ENCODE measurements at places on chromosomes 7 and 10.

- DNase-seq, result no peak
Observed at GRCh38 chr10:22345301-22346095, at the start of gene SPAG6. TSS of gene SPAG6 (plus strand) at chr10:22345496. CDS start at chr10:22345612, 116 bp downstream.

DNA sequence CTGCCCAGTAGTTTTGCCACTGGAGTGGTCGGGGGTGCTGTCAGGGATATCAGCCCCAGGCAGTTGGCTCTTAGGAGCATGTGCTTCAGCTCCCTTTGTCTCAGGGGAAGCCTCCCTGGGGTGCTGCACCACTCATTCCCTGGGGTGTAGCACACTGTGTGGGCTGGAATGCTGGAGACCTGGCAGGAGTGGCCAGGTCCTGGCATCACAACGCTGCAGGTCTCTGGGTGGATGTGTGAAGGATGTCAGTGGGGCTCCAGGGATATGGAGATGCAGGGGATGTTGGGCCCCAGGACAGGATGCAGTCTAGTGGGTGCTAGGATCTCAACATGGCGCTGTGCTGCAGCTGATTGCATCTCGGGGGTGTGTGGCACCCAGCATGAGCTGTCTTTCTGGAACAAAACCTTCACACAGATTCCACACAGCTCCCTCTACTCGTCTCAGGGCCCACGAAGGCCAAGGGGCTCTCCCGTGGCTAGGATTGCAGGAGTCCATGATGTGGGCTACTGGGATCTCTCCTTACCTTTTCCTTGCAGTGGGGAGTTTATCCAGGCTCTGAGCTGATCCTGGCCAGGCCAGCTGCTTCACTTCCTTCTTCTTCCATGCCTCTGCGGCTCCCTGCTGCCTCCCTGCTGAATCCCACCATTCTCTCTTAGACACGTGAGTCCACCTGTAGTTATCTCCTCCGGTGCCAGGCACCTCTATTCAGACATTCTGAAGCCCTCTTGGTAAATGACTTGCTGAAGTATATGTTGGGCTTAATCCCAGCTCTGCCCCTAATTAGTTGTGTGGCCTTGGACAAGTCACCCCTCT is 295.1 kb downstream of the RPS24 start:
- DNase-seq, result no peak

GRCh38 chr10:132688580-132689420 is 97.1 kb downstream of the NKX6-2 start:
- no peak for DNase-seq

- no peak for DNase-seq
Observed at GRCh38 chr7:44212581-44213184, 11.9 kb downstream of the YKT6 start.

- DNase-seq, result no peak
Observed at GRCh38 chr10:82288461-82288881, 413.5 kb downstream of the NRG3 start.

DNA sequence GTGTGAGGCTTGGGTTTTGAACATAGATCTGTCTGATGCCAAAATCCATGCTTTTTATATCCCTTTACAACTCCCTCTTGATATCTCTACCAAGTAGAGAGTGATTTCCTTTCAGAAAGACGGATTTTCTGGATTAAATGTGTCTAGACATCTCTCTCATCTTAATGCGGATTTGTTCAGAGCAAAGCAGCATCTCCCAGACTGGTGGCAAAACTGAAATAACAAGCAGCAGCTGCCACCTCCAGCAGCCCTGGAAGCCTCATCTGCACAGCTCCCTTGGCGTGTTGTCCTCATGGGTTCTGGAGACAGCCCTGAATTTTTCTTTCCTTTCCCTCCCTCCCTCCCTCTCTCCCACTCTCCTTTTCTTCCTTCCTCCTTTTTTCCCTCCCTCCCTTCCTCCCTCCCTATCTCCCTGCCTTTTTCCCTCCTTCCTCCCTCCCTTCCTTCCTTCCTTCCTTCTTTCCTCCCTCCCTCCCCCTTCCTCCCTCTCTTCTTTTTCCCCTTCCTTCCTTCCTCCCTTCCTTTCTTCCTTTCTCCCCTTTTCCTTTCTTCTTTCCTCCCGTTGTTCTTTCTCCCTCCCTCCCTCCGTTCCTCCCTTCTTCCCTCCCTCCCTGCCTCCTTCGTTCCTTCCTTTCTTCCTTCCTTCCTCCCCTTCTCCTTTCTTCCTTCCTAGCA is 639.9 kb downstream of the TYW1 start:
- no peak for DNase-seq

DNA sequence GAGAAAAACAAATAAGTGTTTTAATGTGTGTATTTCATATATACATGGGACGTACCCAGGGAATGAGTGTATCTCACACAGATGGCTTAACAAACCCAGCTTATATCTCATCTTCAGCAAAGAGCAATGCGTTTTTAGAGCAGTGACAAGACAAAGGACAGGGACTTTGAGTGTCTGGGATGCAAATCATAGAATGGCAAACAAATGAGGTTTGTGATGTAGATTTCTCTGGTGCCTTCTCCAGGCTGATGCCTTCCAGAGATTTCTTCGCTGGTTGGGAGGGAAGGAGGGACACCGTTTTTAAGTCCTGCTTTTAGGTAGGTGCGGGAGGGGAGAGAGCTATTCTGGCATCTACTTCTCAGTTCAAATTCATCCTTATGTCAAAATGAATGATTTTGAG is 16.6 kb downstream of the LANCL2 start:
- no peak for DNase-seq

DNA sequence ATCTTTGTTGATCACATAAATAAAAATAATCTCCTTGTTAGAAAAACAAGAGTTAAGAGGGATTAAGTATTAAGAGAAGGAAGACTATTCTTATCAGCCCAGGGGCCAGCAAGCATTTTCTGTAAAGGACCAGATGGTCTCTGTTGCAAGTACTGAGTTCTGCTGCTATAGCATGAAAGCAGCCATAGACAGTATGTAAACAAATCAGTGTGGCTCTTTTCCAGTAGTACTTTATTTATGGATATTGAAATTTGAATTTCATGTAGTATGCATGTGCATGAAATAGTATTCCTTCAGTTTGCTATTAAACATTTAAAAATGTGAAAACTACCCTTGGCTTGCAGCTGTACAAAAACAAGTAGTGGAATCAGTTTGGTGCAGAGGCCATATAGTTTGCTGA is 81.7 kb downstream of the STK31 start:
- no peak for DNase-seq

DNA sequence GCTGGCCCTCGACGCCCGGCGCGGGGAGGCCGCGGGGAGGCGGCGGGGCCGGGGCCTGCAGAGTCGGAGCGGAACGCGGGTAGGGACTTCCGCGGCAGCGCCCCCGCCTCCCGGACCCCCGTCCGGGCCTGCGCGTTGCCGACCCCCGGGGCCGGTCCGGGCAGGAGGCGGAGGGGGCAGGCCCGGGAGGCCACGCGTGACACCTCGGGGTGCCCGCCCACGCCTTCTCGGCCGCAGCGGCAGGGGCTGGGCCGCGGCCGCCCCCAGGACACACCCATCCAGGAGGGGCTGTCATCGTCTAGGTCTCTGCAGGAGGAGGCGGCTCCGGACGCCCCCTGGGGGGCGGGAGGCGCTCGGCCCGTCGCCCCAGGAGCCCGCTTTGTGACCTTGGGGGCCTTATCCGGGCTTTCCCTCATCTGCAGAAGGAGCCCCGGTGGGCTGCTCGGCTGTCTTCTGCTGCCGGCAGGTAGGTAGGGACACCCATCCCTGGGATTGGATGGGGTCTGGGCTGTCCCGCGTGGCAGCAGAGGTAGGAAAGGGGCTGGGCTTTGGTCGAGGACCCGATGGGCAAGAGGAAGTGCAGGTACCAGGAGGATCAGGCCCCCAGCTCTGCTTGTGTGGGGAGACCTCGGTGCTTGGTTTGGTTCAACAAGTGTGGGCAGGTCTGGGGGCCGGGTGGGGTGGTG is 569 bp downstream of the ZNF316 start:
- peak; percentile 20 for DNase-seq

- no peak for DNase-seq
Observed at GRCh38 chr7:140027858-140028257, 34.9 kb downstream of the PARP12 start.
